ENCODE measurements at places on chromosomes 12 and 14.

- DNase-seq, result no peak
Measured at GRCh38 chr14:22276913-22277816, 311.9 kb downstream of the DAD1 start.

GRCh38 chr14:64736271-64737169 is 32.3 kb downstream of the PLEKHG3 start:
- DNase-seq, result no peak

DNA sequence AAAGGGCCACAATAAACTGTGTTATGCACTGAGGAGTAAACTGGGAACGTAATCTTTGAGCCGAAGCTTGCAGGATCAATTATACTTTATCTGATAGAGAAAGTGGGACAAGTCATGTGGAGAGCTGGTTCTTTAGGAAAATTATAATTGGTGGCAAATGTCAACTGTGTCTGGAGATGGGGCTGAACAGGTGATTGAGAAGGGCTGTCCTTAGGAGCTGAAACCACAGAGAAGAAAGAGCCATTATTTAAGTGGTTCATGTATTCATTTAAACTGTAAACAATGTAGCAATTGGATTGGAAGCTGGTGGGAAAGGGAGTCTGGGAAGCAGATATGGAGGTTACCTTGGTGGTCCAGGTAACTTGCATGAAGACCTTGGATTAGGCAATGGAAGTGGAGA is 193.1 kb downstream of the NPAS3 start:
- DNase-seq, result no peak

DNA sequence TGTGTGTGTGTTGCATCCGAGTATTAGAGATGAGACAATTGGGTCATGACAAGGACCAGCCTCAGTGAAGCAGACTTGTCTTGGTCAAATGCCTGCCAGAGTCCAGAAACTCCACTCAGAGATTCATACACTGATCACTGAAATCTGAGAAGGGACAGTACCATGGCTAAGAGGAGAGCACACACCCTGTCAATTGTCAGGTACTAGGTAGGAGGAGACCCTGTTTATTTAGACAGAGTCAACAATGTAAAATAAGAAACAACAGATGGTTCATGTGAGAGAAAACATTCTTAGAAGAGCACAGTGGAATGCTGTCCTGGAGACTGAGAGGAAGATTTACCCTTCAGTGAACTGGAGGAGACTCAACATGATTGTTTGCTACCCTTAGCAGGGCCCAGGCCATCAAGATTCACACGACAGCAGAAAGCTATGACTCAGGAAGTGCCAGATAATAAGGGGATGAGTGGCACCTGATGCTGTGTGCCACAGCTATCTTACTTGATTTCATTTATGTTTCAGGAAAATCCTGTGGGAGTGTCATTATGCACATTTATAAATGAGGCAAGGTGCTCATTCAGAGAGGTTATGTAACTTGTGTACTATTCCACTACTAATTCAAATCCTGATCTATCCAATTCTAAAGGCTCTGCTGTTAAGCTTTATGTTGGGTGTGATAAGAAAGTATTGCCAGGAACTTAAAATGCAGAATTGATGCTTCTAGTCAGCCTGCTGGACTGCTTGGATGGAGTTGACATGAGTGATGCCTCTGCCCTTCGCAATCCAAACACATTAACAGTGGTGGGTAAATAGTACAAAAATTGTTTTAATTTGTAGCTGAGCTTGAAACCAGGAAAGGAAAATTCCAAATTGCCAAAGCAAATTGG is 136.6 kb upstream of the NEDD1 start:
- no peak for DNase-seq

- DNase-seq, result no peak
Measured at GRCh38 chr12:24102676-24103075, 153.2 kb upstream of the SOX5 start.

DNA sequence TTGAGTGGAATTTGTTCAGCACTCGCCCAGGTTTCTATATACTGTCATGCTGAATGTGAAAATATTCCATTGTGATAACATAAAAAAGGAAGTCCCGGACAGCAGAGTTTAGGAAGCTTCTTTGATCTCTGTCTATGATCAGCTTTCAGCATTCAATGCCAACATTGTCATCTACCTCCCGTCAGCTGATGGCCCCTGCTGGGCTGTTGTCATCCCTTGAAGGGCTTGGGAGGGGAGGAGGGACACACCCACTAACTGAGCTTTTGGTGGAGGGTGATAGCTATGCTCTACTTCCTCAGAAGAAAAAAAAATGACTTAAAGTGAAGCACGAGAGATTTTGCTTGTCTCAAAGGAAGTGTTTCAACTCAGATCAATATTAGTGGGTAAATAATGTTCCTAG is 4.7 kb upstream of the KRT77 start:
- DNase-seq, result no peak

GRCh38 chr12:113030875-113031525 is 25.5 kb upstream of the DTX1 start:
- DNase-seq, result no peak

GRCh38 chr14:83331513-83331912 is 1797.9 kb upstream of the SEL1L start:
- no peak for DNase-seq

DNA sequence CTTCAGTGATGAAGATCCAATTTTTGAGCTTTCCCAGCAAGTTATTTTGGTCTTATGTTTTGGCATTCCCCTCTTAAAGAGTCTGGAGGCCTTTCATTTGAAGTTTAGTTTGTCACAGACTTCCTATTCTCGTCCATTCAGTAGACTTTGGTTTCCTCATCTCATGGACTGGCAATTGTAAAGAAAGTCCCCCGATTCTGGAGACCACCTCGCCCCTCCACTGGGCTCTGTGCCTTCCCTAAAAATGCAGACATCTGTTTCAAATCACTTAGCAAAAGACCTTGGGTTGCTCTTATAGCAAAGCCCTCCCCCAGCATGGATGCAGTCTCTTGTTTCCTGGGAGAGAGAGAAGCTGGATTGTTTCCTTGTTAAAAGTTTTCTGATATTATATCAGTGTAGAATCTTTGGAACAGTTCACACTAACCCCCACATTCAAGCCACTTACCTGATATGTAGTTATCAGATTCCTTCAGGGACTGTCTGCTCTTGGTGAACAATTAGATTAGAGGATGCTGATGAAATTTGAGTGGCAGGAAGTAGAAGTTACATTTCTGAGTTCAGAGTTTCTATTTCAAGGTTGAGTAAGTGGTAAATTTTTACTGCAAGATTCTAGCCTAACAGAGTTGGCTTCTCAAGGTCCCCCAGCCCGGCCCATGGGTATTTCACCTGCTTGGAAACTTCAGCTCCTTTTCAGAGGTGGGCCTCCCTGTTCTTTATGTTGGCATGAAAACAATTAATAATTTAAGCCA is 56.3 kb downstream of the PLXNC1 start:
- DNase-seq, result no peak

DNA sequence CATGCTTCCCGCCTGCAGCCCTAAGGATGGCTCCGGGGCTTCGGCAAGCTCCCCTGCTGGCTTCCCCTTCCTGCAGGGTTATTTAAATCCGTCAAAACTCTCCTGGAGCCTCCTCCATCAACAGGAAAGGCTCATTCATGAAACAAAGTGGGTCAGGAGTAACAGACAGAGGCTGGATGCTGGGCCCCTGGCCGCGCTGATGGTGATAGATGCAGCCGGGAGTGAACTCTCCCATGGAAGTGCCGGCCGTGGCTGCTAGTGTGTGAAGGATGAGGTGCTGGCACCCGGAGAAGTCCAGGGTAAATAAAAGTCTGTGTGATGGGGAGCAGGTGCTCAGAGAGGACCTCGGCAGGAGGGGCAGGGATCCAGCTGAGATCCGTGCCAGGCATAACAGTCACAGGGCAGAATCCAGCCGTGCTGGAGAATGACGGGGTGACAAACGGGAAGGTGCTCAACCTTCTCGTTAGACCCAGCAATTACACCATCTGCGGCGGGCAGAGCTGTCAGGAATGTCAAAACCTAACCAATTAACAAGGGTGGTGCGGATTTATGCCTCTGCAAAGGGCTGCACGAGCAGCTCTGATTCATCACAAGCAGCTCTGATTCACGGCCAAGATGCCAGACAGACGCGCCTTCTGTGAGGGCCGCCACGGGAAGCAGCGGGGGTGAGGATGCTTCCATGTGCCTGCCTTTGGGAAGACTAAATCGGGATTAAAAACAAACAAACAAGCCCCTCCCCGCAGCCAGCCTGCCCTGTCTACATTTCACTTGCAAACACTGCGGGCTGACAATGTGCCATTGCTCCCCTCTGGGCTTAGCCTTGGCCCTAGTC is 55.6 kb downstream of the SYNE3 start:
- DNase-seq, result no peak

- no peak for DNase-seq
Measured at GRCh38 chr12:67765776-67766766, 117.5 kb downstream of the DYRK2 start.

GRCh38 chr14:55766071-55766470 is 186.1 kb downstream of the KTN1 start:
- DNase-seq, result no peak

- DNase-seq, result no peak
Measured at GRCh38 chr12:132423820-132424645, 65.9 kb upstream of the FBRSL1 start.

- no peak for DNase-seq
Measured at GRCh38 chr12:53193040-53193439, 12.3 kb upstream of the CSAD start.

GRCh38 chr14:70189456-70190077 is 816 bp upstream of the SLC8A3 start:
- DNase-seq, result no peak

- DNase-seq, result no peak
Measured at GRCh38 chr12:124428136-124428791, 133.4 kb downstream of the RFLNA start.

DNA sequence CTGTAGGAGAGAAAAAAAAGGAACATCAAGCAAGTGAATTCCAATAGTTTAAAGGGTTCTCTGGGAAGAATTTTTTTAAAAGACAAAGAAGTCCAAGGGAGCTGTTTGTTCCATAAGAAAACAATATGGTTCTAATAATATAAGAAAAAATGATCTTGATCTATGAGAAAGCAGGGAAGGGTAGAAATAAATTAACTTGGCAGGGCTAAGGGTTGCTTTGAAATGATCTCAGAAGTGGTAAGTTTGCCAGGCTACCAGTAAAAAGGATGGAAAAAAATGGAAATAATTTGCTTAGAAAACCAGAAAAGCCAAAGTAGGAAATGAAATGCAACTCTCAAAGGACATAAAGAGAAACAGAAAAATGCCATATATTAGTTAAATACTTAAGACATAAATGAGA is 41.7 kb upstream of the EMP1 start:
- DNase-seq, result no peak

DNA sequence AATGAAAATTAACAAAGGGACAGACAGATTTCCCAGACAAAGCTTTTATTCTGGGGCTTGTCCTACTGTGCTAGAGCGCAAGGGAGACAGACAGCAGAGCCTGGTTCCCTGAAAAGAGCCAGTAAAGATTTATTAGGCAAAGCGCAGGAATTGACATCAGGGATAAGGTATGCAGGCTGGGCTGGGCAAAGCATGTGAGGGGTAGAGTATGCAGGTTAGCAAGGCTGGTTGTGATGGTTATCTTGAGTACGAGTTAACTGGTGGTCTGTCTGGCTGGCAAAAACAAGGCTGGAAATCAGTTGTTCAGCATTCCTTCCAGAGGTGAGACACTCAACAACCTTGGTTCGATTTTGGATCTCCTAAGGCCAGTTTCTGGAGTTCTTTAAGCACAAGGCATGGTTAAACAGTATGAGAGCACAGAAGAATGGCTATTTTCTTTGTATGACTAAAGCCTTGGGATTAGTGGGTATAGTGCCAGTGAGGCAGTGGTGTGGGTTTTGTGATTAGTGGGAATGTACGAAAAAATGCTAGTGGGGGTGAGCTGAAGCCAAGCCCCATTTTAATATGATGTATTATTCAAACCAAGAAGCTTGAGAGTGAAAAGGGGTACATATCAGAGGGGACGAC is 30.9 kb downstream of the BTBD7 start:
- no peak for DNase-seq

- no peak for DNase-seq
Measured at GRCh38 chr14:58805605-58806409, 168.0 kb downstream of the DACT1 start.

- no peak for DNase-seq
Measured at GRCh38 chr12:102107970-102108369, 11.9 kb downstream of the NUP37 start.

DNA sequence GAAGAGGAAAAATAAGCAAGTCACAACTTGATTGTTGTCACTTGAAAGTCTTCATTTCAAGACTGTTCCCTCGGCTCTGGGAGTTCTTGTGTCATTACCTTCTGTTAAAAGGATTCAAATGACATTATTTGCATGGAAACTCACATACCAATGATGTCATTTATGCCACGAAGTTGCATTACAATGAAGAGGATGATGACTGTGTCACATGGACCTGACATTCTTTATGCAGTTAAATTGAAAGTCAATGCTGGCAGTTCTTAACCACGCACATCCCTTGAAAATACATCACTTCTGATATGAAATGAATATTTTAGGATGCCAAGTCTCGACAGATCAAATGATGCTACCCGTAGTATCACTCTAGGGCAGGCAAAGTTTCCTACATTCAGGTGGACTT is 1069.5 kb downstream of the VRK1 start:
- DNase-seq, result no peak

DNA sequence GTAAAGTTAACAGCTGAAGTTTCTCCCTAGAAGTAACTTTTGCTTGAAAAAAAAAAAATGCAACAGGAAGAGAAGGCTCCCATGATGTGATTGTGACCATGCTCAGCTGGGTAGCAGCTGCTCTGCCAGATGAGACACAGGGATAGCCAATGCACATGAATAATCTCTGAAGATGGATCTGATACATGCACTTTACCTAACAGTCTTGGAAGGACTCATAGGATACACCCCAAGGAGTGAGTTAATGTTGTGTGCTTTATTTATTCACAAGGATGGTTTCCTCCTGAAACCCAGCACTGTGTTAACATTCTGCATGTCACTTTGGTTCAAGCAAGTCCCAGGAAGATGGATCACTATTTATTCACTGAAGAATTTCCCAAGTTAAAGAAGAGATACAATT is 46.5 kb downstream of the NDUFA12 start:
- no peak for DNase-seq

DNA sequence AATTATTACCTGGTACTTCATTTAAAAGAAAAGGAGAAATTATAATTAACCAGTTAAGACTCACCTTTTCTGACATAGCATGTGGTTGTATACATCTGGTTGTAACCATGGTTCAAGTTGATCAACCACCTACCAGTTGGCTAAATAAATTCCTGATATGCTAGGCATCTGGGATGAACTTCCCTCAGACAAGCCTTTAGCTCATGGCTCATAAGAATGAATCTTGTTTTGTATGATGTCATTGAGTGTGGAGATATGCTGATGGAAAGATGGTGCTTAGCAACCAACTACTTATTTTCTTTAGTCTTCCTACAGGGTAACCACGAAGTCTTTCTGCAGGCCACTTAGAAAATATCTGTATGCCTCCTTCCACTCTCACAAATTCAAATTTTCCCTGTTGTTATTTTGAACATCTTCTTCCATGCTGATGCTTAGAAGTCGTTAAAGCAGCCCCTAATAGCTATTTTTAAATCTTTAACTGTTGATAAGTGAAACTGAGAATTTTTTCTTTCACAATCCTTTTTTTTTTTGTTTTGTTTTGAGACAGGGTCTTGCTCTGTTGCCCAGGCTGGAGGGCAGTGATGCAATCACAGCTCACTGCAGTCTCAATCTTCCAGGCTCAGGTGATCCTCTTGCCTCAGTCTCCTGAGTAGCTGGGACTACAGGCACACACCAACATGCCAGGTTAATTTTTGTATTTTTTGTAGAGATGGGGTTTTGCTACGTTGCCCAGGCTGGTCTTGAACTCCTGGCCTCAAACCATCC is 51.9 kb upstream of the PTHLH start:
- DNase-seq, result no peak

- DNase-seq, result no peak
Measured at GRCh38 chr14:33163600-33163999, 224.9 kb downstream of the NPAS3 start.

- no peak for DNase-seq
Measured at GRCh38 chr12:21308785-21309184, 25.9 kb downstream of the SLCO1A2 start.

Data from stimulated activated CD8-positive, alpha-beta memory T cell treated with anti-CD3 and anti-CD28 coated beads, Interleukin-7, amount 100 ng/mL, for 4 hours (primary cell).